ENCODE measurements at places on chromosomes 11 and 22.

DNA sequence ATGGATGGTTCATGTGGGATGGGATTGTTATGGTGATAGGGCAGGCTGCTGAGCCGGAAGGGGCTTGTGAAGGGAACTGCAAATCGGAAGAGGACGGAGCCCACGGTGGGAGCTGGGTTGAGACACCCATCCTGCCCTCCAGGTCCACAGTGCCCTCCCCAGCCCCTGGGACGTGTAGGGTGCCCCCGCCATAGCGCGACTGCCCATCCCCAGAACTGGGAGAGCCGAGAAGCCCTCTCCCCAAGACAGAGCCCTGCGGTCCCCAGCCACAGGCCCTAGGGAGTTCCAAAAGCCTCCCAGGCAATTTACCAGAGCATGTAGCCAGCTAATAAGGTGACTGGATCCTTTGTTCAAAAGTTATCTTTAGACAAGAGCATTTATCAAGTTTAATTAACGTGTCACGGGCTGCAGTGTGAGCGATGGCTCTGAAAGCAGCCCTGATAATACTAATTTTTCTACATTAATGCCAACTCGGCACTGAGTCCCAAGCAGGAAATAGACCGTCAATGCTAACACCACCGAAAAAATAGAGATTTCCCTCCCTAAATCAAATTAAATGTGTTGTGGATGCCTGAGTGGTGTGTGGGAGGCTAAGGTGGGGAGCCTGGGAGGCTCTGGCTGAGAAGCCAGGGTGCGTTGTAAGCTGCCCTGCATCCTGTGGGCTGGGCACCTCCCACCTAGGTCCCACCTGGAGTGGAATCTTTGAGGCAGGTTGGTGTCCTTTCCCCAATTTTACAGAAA lies 76.8 kb upstream of the RTL6 start:
- no peak for DNase-seq

DNA sequence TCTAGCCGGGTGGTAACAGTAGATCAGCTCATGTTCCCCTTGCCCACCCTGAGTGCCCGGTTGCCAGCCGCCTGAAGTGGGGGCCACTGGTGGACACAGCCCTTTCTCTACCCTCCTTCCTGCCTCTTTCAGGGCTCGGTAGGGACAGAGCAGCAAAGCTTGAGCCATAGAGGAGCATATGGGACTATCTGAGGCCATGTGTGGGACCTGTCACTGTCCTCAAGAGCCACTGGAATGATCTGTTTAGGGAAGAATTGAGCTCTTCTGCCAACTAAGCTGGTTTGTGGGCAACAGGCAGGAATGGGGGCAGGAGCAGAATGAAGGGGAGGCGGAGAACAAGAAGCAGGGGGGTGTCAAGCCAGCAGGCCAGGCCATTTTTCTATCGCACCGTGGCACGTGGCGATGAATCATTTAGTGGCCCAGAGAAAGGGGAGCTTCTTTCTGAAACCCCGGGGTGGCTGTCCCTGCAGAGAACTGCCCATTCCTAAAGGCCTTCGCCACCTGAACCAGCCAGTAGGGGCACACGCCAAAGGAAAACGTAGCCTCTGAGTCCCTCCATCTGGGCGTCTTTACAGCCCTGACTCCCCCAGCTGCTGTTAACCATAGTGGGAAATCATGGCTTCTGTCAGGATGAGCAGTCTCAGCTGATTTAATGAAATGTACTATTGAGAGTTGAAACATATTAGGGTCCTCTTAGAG lies 8.8 kb downstream of the ASPHD2 start:
- no peak for DNase-seq

DNA sequence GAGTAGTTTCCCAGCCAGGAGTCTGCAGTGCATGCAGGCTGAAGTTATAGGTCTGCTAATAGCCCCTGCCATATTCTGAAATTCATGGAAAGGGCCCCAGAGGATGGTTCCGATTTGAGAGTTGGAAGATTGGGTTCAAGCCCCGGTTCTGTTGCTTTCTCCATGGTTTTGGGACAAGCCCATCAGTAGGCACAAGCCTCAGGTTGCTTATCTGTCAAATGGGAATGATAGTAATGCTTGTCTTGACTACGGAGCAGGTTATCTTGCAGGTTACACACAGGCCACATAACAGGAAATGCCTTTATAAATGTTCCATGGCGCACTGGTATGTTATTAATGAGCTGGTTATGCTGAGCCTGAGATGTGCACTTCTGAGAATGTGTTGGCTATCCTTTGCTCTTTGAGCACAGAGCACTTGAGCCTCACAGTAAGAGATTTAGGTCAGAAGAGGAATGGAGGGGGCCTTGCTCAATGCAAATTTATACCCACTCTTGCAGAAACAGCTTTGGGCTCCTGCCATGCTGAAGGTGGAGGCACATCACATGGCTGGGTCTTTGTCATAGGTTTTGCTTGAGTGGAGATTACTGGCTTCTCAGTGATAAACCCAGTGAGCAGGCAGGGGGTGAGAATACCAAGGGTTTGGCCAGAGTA lies 47.1 kb downstream of the ZNRF3 start:
- DNase-seq, result no peak

- DNase-seq, result no peak
Measured at GRCh38 chr22:32480238-32480637, 5.6 kb downstream of the FBXO7 start.

GRCh38 chr11:83023410-83023809 lies 48.3 kb downstream of the RAB30 start:
- no peak for DNase-seq

GRCh38 chr11:129894278-129895125 lies 876 bp downstream of the NFRKB start:
- no peak for DNase-seq
